Activated naive CD8-positive, alpha-beta T cell treated with anti-CD3 and anti-CD28 coated beads, Interleukin-2, amount 50 U/mL, for 24 hours (primary cell): ENCODE measurements at places on chromosomes 3 and 15.
A peak's percentile ranks its signal among the peaks of the same experiment; 100 is the strongest.

DNA sequence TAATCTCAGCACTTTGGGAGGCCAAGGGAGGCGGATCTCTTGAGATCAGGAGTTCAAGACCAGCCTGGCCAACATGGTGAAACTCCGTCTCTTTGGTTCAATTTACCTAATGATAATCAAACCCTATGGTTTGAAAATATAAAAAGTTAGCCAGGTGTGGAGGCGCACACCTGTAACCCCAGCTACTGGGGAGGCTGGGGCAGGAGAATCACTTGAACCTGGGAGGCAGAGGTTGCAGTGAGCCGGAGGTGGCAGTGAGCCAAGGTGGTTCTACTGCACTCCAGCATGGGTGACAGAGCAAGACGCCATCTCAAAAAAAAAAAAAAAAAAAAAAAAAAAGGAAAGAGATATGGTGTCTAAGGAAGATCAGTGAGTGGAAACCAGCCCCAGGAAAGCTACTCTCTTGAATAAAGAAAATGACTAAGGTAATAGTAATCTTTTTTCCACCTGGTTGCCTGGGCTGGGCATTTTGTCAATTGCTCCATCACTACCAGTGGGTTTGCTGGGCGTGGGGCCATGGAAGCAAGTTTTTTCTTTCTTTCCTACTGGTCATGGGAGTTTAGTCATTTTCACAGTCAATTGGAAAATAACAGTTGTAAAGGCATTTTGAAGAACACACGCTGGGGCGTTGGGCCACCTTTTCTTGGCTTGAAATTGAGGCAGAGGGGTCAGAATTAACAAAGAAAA lies 387.6 kb upstream of the RGMA start:
- DNase-seq = no peak

DNA sequence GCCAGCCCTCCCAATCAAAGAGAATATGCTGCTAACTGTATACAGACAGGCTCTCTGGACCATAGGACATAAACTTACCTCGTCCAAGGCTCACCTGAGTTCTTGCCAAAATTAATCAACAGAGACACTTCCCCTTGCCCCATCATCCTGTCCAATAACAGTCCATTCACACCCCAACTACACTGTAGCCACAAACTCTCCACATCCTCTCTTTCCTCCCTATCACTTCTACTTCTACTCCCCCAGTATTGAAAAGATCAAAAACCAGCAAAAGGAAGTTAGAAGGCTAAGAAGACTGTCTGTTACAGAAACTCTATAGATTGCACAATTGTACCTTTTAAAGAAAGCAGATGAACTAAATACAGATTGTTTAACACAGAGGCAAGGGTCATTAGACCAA lies 133.5 kb upstream of the STT3B start:
- DNase-seq = no peak

DNA sequence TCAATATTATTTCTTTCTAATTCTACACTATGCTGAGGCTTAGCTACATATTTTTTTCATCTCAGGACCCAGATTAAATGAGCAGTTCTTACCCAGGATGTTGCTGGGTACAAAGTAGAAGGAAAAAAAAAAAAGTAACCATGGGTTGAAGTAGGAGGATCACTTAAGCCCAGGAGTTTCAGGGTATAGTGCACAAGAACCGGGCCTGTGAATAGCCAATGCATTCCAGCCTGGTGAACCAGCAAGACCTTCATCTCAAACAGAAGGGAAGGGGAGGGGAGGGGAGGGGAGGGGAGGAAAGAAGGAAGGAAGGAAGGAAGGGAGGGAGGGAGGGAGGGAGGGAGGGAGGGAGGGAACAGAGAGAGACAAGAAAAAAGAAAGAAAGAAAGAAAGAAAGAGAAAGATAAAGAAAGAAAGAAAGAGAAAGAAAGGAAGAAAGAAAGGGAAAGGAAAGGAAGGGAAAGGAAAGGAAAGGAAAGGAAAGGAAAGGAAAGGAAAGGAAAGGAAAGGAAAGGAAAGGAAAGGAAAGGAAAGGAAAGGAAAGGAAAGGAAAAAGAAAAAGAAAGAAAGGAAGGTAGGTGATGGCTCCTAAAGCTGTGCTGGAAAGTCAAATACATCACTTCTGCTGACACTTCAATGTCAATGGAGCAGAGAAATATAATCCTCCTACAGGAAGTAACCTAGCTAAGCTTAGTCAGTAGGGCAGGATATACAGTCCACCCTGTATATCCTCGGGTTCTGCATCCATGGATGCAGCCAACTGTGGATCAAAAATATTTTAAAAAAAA lies 206.8 kb upstream of the TGFBR2 start:
- DNase-seq = no peak

GRCh38 chr3:114973536-114973935 lies 173.6 kb downstream of the ZBTB20 start:
- DNase-seq = no peak

- DNase-seq = peak; percentile 58
These were observed 1.8 kb downstream of the ANP32A start for GRCh38 chr15:68818769-68819494.

GRCh38 chr3:76827701-76828226 lies 212.1 kb upstream of the ROBO2 start:
- no peak for DNase-seq

- DNase-seq = no peak
These were observed 91.7 kb downstream of the CHSY1 start for GRCh38 chr15:101159936-101160815.

DNA sequence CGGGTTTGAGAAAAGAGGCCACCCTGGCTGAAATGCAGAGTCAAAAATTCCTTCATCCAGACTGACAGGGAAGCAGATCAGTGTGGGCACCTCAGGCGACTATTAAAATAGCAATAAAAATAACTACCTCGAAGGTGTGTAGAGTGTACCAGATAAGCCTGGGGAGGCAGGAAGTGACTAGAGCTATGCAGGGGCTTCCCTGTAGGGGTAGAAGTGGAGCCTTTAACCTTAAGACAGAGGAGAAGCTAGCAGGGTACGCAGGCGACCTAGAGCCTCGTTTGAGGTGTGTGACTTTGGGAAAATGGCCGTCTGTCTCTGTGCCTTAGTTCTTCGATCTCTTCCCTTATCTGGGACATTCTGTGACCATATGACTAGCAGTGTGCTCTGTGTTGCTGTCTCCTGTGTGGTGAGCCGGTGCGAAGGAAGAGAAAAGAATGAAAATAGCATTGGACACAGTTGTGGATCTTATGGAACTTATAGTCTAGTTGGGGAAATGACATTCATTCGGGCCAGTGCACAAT lies 17.6 kb downstream of the BHLHE40 start:
- no peak for DNase-seq

- peak; percentile 86 for DNase-seq
These were observed 99.4 kb downstream of the FBLN2 start for GRCh38 chr3:13648060-13649001.

DNA sequence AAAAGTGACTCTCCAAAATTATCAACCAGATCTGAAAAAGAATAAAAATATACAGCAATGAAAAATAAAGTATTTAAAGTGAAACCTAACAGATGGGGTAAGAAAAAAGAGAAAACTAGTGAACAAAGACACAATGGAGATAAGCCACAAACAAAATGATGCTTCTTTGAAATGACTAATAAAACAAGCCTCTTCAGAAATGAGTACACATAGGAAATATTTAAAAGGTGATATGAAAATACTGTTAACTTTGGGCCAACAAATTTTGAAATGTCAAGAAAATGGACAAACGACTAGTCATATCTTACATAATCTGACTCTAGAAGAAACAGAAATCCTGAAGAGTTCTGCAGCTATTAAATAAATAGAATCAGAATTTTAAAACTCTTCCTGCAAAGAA lies 164.2 kb downstream of the ERC2 start:
- no peak for DNase-seq

DNA sequence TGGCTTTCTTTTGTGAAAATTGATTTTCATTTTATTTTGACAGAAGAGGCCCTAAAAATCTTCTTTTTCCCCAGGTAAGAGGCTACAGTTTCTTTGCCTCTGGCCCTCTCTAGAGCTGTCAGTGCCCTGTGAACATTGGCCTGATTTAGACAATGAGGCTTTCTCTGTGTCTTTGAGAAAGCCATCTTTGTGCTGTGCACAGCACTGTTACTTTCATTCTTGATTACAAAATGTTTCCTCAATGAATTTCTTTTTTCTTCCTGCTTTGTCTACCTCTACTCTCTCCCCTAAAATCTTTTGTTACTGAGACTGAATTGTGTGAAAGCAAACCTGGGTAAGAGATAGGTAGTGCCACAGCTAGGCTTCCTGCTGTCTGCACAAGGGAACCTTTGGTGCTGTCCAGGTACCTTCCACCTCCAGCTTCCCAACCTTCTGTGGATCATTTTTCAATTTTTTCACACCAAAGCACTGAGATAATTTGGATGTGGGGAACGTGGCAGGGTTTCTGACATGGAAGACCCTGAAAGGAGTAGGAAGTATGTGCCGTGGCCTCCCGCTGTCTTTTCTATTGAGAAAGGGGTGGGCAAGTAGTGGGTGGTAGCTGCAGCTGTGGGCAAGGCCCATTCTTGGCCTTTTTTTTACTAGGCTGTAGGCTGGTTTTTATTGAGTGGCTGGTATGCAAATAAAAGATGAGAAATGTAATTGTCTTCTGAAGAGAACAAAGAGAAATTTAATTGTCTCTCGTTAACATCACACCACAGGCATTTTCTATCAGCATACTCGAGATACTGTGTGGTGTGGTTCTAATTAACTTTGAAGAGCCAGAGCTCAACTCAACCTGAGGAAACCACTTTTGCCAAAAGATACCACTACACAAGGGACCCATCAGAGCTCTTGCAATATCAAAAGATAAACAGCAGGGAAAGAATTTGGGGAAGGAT lies 21.0 kb downstream of the RAB8B start:
- DNase-seq = no peak

DNA sequence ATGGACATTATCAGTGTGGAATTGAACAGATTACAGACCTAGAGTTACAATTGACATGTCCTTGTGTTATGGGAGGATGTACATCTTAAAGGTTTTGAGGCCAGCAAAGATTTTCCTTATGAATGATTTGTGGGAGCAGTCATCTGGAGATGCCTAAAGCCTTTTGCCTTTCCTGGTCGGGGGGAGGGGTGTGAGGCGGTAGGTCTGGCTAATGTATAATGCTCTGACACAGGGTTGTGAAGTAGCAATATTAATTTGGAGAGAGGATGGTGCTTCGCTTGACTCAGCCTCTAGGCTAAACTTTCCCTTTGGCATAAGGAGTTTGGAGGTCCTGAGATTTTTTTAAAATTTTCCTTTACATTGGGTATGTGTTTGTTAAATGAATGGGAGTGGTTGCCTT lies 23.3 kb downstream of the FBXO22 start:
- DNase-seq = no peak

DNA sequence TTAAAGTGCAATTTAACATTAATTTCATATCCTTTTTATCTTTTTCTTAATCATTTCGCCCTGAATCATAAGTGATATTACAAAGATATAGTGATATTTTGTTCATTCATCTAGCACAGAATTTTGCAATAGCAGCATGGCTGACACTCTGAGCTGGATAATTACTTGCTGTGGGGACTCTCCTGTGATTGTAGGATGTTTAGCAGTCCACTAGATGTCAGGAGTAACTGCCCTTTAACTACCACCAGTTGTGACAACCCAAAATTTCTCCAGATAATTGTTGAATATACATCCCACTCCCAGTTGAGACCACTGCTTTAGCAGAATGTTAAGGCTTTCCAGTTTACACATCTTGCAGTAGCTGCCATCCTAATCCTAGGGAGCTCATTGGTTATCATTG lies 196.8 kb upstream of the MBNL1 start:
- DNase-seq = no peak

DNA sequence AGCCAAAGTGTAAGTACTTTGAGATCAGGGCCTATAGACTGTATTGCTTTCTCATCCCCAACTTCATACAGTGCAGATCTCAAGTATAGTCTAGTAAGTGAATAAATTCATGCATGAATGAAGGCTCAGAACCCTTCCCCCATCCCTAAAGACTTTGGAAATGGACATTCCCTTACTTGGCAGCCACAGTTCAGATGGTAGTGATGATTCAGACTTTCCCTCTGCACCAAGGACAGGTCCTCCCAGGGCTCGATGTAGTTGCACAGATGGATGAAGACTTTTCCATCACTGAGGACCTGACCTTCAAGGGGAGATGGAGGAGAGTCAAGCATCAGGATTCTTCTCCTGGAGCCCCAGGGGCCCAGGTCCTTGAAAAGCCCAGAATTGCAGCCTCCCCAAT lies 4.6 kb downstream of the TIMP4 start:
- DNase-seq = no peak

DNA sequence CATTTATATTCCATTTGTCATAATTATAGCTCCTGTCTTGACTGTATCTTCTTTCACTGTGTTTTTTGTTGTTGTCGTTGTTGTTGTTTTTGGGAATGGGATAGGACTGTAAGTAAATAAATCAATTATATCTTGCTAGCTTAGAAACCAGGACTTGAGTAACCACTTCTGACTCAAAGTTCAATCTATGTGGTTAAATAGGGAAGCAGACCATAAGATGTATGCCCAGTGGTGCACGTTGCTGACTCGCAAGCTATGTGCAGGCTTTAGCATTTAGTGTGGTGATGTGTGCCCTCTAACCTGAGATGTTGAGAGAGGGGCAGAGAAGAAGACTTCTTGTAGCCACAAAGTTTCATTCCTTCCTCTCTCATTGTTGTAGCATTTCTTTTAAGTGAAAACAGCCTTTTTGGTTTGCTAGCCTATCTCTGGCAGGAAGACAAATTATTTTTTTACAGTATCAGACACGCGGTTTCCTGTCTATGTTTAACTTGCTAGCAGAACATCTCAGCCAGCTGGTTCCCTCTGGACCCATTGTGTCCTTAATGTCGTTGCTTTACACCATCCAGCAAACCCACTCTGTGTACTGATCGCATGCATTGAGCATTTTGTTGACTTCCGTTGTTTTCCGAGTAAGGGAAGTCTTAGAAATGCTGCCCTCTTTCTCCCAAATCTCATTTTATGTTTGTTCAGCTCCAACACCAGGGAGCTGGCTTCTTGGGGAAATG lies 52.1 kb downstream of the TGFBR2 start:
- peak; percentile 65 for DNase-seq

- no peak for DNase-seq
These were observed 75.0 kb upstream of the TLE3 start for GRCh38 chr15:70172566-70173225.

DNA sequence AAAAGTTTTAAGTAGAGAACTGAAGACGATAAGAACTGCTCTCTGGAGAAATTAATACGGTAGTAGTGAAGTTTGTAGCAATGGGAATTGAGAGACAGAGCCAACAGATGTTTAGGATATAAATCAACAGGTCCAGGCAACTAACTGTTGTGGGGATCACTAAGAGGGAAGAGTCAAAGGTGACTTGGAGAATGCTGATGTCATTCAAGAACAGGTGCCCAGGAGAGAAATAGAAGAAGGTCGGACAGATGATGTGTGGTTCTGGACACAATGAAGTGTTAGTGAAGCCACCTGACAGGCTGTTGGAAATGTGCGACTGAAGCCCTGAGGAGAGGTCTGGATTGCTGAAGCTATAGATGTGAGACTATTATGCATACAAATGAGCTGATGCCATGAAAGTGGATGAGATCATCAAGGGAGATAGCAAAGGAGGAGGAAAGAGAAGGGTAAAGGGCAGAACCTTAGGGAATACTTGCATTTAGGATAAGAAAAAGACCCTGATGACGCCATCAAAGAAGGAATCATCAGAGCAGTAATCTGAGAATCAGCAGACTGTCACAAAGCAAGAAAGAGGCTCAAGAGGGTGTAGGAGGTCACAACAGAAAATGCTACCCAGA lies 183.7 kb downstream of the FRMD5 start:
- no peak for DNase-seq
